Stimulated activated CD4-positive, alpha-beta T cell treated with anti-CD3 and anti-CD28 coated beads, TNF-alpha, amount 100 ng/mL, for 24 hours (primary cell): ENCODE measurements at places on chromosomes 12 and 14.

DNA sequence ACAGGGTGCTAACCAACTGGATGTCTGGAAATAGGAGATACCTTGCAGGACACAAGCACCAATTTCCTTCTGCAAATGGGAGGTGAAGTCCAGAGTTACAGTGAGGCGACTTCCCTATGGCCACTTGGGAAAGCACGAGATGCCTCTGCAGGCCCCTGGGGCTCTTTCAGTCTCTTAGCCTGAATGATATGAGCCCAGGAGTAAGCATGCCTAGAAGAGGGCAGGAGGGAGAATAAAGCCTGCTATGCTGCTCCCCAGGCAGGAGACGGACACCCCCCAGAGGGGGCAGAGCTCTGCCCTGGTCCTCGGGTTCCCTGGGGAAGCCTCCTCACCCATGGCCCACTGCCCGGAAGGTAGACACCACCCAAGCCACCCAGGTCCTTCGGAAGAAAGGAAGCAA is 105.1 kb downstream of the GCH1 start:
- DNase-seq, result no peak

- DNase-seq, result no peak
Observed at GRCh38 chr14:61752626-61753025, 9.6 kb upstream of the SNAPC1 start.

- DNase-seq, result no peak
Observed at GRCh38 chr12:98719515-98720504, 74.7 kb downstream of the APAF1 start.

DNA sequence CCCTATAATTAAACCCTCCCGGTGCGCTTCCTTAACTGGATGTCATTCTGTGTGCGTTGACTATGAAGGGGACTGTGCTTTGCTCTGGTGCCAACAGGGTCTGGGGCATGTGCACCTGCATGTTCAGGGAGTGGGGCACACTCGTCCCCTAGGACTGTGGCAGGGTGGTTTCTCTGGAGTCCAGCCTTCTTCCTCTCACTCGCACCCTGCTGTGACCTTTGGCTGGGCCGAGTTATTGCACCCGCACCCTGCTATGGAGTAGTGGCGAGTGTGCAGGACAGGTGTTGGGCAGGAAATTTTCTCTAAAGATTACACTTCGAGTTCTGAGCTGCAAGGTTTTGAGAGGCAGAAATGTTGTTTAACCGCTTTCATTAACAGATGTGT is 138.9 kb downstream of the PLXNC1 start:
- DNase-seq, result no peak

DNA sequence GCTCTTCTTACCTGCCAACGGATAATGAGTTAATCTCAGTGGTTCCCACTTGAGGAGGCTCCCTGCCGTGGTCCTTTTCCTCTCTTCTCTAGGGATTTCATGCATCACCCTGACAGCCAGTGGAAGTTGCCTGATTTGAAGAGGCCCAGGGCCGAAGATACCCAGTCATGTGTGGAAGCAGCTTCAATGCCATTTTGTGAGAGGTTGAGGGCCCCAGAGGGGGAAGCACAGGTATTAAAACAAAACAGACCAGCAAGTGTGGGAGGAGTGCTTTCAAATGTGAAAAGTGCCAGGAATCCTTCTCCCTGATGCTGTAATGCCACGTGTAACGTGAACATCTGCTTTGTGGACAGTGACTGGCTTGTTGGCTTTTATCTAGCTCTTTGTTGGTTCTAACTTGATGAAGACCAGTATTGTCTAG is 1.5 kb downstream of the TCP11L2 start:
- DNase-seq, result no peak

GRCh38 chr12:131555197-131555846 is 155.6 kb upstream of the SFSWAP start:
- no peak for DNase-seq
